ENCODE measurements at places on chromosomes 1 and 21.

DNA sequence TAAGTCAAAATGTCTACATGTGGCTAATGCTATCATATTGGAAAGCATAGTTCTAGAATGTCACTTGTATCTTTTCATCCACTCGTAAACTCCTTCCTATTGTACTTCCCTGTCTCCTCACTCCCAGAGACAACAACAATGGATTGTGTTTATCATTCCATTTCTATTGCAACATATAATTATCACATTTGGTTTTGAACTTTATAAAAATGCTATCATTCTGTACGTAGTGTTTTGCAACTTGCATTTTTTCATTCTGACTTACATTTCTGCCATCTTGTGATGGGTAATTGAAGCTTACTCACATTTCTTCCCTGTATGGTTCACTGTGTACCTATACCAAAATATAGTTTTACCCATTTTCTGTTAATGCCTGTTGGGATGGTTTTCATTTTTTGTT, 14.5 kb upstream of the CSF3R start:
- DNase-seq, result peak; percentile 88

DNA sequence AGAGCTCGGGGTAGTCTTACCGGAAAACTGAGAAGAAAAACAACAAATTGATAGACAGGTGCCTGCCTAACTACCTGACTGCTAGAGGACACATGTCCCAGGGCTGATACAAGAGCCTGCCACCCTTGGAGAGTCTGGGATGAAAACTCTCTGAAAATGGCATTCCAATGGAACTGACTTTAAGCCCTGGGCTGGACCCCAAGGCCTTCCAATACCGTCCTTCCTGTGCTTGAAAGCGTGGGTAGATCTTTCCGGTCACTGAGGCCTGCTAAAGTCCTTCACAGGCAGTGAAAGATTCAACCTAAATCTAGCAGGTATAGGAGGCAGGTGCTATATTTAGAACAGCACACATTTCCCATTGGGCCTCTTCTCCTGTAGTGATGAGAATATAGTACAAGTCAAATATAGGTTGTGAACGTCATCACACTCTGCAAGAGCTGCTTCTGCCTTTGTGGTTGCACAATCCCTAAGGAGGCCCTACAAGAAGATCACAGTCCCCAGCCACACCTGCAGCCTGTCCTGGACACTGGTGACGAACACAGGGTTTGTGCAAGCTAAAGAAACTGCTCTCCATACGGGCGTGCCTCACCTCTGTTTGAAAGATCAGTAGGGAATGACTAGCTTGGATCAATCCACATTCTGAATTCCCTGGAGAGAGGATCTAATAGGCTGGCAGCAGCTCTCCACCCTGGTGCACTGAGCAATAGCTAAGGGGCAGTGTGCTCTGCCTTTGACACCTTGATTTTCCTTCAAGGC, 876 bp upstream of the CHML start:
- DNase-seq, result peak; percentile 78

GRCh38 chr1:1941868-1942752, 23.0 kb upstream of the TMEM52 start:
- DNase-seq, result no peak

DNA sequence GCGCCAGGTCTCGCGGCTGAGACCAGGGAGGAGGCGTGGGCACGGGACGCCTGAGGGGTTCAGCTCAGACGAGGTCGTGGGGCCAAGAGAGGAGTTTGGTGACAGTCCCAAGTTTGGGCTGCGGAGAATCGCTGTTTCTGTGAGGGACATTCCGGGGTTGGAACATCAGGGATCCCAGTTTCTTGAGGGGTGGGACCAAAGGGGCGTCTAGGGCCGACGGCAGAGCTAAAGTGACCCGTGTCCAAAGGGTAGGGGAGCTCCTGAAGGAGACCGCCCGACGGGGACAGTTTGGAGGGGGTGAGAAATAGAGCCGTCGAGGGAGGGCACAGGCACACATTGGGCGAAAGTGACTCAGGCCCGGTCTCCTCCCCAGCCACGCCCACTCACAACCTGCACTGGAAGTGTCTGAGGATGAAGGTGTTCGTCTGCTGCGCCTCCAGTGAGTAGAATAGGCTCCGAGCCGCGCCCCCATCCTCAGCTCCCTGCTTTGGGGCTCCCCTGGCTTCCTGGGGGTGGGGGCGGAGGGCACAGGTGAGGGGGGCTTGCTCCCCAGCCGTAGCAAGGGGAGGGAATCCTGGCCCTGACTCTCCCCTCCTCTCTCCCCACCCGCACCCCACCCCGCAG, 7.0 kb downstream of the EFNA3 start:
- DNase-seq, result peak; percentile 69
